Fibroblast of skin of abdomen (primary cell): ENCODE measurements at places on chromosomes 1 and 21.

DNA sequence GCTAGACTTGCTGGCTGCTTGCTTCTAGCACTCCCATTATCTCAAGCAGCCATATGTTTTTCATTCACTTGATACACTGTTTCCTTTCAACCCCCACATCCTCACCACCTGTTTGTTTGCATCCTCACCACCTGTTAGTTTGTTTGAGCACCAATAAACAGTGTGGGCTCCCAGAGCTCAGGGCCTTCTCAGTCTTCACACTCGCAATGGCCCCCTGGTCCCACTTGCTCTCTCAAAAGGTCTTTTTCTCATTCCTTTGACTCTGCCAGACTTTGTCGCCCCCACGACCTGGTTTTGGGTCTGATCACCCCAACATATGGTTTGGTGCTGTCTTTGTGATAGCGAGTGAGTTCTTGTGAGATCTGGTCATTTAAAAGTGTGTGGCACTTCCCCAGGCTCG, 6.2 kb upstream of the PADI4 start:
- no peak for DNase-seq

DNA sequence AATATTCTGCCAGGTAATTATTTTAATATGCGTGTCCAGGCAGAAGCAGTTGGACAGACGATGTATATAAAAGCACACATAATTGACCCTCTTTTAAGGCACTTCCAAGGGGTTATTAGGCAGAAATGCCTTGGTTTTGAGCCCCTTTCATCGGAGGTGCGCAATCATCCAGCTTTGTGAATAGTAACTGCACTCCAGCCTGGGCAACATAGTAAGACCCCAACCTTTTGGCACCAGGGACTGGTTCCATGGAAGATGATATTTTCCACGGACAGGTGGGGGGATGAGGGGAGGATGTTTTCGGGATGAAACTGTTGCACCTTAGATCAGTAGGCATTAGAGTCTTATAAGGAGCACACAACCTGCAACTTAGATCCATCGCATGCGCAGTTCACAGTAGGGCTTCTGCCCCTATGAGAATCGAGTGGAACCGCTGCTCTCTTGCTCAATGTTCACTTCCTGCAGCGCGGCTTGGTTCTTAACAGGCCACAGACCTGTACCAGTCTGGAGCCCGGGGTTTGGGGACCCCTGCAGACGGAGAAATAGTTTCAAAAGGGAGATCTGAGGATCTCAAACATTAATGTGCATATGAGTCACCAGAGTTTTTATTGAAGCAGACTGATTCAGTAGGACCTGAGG, 1.8 kb upstream of the MCOLN2 start:
- DNase-seq = peak; percentile 5

DNA sequence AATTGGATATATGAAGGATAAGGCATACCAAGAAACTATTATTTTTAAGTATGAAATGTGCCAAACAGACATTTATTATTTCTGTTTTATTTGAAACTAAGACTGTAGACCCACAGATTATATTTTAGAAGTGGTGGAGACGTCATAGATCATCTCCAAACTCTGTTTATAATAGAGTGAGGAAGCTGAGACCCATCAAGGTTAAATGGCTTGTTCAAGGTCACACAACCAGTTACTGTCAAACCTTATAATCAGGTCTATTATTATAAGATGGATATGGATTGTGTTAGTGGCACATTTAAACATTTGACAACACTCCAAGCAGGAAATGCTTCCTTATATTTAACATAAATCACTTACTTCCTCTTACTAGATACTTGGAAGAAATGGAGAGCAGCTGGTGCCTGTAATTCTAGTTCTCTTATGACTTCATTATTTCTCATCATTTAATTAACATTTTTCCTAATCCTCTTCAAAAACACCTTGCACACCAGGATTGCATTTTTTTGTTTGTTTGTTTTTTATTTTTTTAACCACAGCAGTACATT, 117.0 kb downstream of the NEK7 start:
- peak; percentile 31 for DNase-seq

DNA sequence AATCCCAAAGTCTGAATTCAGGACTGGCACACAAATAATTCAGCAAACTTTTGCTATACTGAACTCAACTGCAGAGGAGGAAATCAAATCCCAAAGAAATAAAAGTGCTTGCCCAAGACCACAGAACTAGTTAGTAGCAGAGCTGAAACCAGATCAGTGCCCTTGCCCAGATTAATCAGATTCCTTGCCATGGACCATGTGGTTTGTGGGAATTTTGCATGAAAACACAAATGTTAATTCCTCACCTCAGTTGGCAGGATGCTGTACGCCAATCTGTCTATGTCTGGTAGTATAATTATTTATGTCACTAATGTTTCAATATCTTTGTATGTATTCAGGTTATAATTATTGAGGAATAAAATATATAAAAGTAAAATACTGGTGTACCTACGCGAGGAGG, 173.8 kb downstream of the DAB1 start:
- no peak for DNase-seq

- DNase-seq = peak; percentile 74
Observed at GRCh38 chr1:57485643-57486042, 61.8 kb upstream of the DAB1 start.

DNA sequence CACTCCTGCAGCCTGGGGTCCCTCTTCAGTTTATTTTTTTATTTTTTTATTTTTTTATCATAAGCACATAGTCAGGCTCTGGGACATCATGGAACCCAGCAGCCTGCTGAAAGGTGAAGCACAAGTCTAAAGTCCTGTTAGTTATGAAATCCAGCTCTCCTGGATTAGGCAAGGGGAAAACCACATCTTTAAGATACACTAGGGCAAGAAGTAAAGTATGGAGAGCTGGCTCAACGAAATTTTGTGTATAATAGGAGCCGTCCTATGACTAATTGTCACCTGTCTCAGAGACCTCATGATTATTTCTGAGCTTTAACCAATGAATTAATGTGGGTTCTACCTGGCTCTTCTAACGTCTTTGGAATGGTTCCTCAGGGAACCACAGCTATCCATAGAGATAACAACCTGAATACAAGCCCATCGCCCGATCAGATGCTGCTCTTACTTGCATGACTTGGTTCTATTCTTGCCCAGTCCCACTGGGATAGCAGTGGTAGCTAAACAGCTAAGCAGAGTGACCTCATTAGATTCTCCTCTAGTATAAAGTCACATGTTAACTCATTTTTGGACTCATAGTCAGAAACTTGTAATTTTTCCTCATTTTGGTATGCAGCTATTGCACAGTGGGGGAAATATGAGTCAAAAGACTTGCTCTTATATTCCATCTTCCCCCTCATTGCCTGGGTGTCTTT, 122.7 kb downstream of the LMO4 start:
- DNase-seq = peak; percentile 69

GRCh38 chr1:195899762-195900352, 708.4 kb downstream of the KCNT2 start:
- peak; percentile 22 for DNase-seq

- no peak for DNase-seq
Observed at GRCh38 chr1:198939956-198940355, 301.1 kb downstream of the PTPRC start.

DNA sequence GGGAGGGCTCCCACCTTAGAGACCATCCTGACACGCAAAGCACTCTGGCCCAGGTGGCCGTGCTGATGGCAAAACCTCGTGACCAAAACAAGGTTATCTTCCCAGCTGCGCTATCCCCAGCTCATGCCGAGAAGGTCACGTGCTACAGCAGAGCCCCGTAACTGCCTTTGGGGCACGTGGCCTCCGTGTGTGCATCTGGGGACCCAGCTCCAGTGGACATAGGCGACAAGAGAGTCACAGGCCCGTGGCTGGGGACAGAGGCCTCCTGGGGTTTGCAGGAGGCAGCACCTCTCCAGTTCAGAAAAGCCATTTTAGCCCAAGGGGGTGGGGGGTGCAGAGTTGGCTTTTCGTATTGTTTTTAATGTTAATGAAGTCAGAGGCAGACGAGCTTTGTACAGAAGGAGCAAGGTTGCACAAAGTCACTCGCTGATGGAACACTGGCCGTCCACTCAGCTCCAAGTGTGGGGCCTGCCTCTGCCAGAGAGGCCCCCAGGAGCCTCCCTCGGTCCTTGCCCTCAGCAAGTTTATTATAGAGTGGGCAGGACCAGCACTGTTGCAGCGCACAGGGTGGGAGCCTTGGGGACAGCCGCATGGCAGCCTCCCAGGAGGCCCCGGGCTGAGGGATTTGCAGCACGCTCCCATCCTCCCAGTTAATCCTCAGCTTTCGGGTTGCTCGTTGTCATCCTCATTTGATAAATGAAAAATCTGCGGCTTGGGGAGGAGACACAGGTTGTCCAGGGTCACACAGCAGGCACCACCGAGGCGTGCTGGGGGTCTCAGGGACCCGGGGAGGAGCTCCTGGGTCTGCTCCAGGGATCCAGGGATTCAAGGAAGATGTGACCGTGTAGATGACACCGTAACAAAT, 8.0 kb upstream of the PDE9A start:
- DNase-seq = no peak

- peak; percentile 90 for DNase-seq
Observed at GRCh38 chr1:1157426-1157913, 16.2 kb upstream of the TTLL10 start.

DNA sequence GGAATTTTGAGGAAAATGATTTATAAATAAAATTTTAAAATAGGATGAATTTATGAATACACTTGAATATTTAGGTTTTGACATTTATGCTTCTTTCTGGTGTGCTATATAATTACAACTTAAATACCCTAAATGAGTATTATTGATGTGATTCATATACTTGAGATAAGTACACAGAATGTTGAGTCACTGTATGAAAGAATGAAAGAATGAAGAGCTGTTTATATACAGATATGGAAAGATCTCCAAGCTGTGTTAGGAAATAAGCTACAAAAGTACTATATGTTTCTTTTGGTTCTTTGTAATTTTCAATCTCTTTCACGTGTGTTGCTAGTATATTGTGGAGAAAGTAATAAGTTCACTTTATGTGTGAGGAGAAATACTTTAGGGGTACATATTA, 147.2 kb downstream of the RASAL2 start:
- DNase-seq = peak; percentile 39

DNA sequence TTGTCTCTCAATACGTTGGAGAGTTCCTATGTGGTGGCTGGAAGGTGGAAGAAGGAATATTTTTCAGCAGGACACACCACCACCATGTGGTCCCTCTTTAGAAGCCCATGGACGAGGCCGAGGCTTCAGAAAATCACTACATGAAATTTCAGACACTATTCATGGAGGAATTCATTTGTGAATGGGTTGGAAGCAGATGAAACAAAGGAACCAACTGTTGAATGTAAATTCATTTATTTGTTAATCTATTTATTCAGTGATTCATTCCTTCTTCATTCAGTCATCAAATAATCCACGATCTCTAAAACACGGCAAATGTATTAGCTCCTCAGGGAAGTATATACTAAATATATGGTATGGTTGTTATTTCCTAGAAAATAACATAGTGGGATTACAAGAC, 12.2 kb downstream of the SLC35F3 start:
- peak; percentile 30 for DNase-seq

- DNase-seq = no peak
Observed at GRCh38 chr1:89429062-89429461, 65.2 kb downstream of the GBP6 start.

DNA sequence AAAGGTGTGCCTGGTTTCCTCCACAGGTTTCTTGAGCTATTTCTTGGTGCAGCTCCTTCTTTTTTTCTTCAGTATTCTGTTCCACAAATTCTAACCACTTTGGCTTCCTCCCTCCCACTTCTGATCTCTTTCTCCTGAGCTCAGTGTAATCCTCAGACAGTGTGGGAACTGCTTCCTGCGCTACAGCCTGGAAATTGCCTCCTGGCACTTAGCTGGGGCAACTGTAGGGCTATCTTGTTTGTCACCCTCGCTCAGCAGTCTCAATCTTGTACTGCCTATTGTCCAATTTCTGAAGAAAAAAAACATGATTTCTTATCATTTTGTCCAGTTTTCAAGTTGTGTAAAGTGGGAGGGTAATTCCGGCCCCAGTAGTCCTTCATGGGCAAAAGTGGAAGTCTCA, 24.0 kb upstream of the GALNT2 start:
- no peak for DNase-seq

- DNase-seq = no peak
Observed at GRCh38 chr1:107515702-107516101, 374.9 kb downstream of the NTNG1 start.

DNA sequence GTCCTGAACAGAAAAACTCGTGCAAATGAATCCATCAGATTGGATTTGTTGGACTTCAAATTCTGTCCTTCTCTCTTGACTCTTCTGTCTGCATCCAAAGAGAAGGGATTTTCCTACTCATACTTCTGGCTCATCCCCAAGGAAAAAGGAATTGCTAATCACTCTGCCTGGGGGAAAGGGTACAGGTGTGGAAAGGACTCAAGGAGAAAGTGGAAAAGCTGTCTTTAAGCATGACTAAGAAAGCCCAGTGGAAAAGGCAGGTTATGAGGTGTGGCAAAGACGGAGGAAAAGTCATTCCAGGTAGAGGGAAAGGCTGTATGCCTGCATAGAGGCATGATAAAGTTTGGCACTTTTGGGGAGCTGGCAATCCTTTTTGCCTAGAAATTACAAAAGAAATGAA, 43.4 kb downstream of the PTGS2 start:
- DNase-seq = no peak

DNA sequence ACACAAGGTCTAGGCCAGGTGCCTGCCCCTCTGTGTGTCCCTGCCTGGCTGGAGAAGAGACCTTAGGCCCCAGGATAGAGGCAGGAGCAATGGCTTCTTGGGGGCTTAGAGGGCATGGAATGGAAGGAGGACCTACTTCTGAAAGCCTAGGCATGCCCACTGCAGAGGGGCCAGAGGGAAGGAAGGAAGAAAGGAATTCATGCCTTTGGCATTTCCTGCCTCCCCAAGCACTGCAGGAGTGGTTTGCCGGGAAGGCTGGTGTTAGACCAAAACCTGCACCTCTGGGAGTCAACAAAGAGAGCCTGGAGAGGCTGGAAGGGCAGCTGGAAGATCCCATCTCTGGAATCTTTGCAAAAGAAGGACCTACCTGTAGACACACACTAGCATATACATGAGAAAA, 50.7 kb upstream of the KCNE2 start:
- DNase-seq = peak; percentile 40

GRCh38 chr1:157497284-157497683, 55.0 kb downstream of the FCRL5 start:
- no peak for DNase-seq

GRCh38 chr1:245790441-245790840, 635.7 kb downstream of the KIF26B start:
- DNase-seq = peak; percentile 83

DNA sequence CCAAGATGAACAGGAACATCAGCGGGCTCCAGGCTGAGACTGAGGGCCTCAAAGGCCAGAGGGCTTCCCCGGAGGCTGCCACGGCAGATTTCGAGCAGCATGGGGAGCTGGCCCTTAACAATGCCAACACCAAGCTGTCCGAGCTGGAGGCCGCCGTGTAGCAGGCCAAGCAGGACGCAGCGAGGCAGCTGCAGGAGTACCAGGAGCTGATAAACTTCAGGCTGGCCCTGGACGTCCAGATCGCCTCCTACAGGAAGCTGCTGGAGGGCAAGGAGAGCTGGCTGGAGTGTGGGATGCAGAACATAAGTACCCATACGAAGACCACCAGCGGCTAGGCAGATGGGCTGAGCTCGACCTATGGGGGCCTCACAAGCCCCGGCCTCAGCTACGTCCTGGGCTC, 823.4 kb upstream of the NEGR1 start:
- DNase-seq = no peak
